ENCODE measurements at places on chromosomes 7 and 10.

DNA sequence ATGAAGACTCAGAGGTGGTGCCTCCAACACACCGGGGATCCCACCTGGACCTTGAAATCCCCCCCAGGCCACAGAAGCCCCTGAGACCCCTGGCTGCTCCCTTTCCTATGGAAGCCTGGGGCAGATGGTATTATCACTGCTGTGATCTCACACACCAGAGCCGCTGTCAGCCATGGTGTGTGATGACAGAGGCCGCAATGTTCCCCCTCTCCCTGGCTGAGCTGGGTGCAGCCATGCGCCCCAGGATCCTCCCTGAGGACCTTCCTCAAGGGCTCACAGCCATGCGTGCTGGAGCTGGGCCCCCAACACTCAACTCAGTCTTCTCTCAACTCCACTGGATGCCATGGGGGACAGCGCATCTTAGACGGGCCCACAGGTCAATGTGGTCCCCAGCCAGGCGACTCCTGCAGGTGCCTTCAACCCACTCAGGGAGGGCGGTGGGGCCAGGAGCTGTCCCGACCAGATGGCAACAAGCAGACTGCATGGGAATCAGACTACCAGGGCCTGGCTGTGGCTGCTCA lies 44.9 kb downstream of the VIPR2 start:
- DNase-seq: no peak

GRCh38 chr10:95327367-95327766 lies 36.6 kb upstream of the PDLIM1 start:
- DNase-seq: no peak

DNA sequence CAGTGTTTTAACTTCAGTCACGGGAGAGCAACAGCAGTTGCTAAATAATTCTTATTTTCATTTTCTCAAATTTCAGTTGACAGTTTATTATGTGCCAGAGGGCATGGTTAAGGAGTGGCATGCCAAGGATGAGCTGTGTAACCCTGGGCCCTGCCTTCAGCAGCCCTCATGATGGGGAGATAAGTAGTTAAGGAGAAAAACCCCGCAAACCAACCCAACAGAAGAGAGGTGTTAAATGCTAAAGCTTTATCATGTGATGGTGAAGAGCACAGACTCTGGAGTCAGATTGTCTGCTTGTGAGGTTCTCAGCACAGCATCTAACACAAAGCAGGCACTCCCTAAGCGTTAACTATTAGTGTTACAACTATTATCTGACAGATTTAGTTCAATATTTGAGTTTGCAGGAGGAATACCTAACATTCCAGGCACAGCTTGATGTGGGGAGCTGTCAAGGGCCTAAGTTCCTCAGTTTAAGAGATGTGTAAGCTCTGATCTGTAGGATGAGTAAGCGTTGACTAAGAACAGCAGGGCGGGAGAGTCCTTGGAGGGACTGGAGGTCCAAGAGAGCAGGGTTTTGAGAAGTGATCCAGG lies 29.6 kb downstream of the STAM start:
- DNase-seq: no peak

GRCh38 chr10:26759008-26759407 lies 61.5 kb downstream of the PDSS1 start:
- DNase-seq: no peak

GRCh38 chr7:91212582-91212981 lies 51.7 kb upstream of the FZD1 start:
- DNase-seq: no peak

GRCh38 chr10:131729361-131729760 lies 171.4 kb upstream of the PPP2R2D start:
- DNase-seq: no peak

GRCh38 chr10:128242641-128243040 lies 116.4 kb upstream of the MKI67 start:
- DNase-seq: no peak

- no peak for DNase-seq
Observed at GRCh38 chr7:136293272-136293671, 316.1 kb upstream of the MTPN start.

- DNase-seq: no peak
Observed at GRCh38 chr10:23280419-23281043, 64.1 kb downstream of the C10orf67 start.

DNA sequence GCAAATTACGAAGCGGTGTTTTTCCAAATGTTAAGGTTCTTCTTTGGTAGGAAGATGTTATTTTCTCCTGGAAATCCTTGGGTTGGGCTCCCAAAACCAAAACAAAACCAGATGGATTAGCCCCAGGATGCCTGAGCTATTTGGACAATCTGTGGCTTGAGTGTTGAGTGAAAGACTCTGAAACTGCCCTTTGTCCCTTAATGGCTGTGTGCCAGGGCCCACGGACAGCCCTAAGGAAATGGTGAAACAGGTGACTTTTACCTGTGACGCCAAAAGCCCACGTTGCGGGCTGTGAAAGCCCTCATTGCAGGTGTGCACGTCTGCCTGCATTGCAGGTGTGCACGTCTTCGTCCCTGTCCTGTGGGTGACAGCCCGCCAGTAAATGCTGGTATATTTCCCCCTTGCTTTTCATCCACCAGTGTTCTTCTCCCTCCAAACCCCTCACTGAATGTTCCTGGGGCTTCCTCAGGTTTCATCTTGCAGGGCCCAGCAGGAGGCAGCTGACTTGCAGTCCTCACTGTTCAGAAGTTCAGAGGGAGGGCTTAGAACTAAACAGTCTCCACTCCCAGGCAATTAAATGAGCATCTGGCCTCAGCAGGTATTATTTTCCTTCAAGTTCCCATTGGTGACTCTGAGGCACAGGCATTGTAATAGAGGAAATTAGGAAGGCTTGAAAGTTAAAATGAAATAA lies 10.7 kb downstream of the PFKP start:
- DNase-seq: no peak

- DNase-seq: no peak
Observed at GRCh38 chr7:54560723-54561122, 18.5 kb downstream of the VSTM2A start.

DNA sequence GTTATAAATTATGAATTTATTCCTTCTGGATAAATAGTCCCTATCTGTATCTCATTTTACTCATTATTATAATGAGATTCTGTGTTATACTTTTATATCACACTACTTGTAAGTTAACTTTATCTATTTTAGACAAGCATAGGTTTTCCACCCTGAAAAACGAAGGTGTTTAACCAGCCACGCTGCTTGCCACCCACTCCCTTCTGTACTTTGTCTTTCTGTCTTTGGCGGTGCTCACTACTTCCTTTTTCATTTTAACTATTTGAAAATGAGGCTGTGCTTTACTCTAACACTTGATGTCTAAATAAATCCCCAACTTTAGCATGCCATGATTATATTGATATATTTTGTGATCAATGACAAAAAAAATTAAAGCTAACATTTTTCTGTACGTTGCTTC lies 952.9 kb downstream of the DNAJB9 start:
- DNase-seq: no peak

All from activated B cell treated with CpG ODN at 0.5 μM for 24 hours (primary cell).